Esophagus squamous epithelium (tissue), 5 donors: ENCODE measurements at places on chromosomes 11 and 22. TPM values are rescaled to one million over a fixed set of nuclear protein-coding genes. Genes with fewer than 3 reads are reported as not detected.

Gene L3MBTL2
- total RNA-seq = 14.9 TPM

Gene OR5P2
- not detected for total RNA-seq

DNA sequence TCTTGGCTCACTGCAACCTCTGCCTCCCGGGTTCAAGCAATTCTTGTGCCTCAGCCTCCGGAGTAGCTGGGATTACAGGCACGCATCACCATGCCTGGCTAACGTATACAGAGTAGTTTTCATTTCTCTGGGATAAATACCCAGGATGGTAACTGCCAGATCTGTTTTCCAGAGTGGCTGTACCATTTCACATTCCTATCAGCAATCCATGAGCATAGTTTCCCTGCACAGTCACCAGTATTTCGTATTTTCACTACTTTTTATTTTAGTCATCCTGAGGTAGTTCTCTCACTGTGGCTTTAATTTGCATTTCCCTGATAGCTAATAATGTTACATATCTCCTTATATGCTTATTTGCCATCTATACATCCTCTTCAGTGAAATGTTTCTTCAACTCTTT is 11.0 kb upstream of the SCARF2 start:
- DNase-seq = no peak
- H3K27me3 ChIP-seq = no peaks in the 10 kb centered on the region
- H3K27ac ChIP-seq = no peak overlapping the region
- H3K36me3 ChIP-seq = no peaks in the 10 kb centered on the region

Gene UBQLN3
- not detected for total RNA-seq

DNA sequence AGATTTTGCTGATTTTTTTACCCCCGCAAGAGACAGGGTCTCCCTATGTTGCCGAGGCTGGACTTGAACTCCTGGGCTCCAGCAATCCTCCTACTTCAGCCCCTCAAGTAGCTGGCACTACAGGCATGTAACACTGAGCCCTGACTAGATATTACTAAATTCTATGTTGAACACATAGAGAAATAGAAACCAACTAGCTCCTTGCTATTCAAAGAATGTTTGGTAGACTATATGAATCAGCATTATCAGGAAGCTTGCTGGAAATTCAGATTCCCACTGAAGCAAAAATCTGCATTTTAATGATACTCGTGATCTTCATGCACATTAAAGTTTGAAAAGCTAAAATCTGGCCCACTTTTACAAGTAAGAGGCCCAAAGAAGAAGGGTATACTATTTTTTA is 11.9 kb downstream of the TMEM41B start:
- no peaks in the 10 kb centered on the region for H3K36me3 ChIP-seq
- no peaks in the 10 kb centered on the region for H3K4me1 ChIP-seq
- no peak overlapping the region for H3K4me3 ChIP-seq
- H3K27me3 ChIP-seq = no peaks in the 10 kb centered on the region
- H3K27ac ChIP-seq = no peak overlapping the region

GRCh38 chr22:49718396-49718795 is 109.3 kb downstream of the BRD1 start:
- no peaks in the 10 kb centered on the region for H3K4me1 ChIP-seq
- no peak for DNase-seq
- H3K27me3 ChIP-seq = peaks cover 63% of the 10 kb centered on the region
- H3K27ac ChIP-seq = no peak overlapping the region

DNA sequence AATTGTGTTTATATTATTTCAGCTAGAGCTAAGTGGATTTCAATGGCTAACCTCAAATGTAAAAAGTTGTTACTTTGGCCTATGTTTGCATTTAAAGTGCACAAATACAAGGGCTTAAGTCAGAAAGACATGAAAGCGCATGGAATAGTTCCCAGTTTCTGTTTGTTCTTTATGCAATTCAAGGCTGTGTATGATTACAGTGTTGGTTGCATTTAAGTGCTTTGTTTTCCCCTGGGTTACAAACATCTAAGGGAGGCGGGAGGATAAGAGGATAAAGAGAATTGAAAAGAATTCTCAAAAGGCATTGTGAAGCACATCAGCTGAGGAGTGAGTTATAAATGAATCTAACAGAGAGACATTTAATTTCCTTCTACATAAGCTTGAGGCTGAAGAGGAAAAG is 453.4 kb downstream of the NTM start:
- H3K36me3 ChIP-seq = no peaks in the 10 kb centered on the region
- DNase-seq = no peak
- no peaks in the 10 kb centered on the region for H3K27me3 ChIP-seq
- no peaks in the 10 kb centered on the region for H3K4me1 ChIP-seq

DNA sequence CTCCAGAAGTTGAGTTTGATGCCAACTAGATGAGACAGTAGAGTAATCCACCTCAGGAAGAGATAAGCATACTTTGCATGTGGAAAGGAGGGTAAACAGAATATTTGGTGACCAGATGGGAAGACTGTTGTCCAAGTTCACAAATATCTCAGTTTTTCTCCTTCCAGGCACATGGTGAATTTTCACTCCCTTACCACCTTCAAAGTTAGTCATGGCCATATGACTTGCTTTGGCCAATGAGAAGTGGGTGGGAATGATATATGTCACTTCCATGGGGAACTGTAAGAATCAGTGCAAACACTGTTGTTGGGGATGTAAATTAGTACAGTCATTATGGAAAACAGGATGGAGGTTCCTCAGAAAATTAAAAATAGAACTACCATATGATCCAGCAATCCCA is 105.8 kb downstream of the SPATA19 start:
- no peaks in the 10 kb centered on the region for H3K36me3 ChIP-seq
- DNase-seq = no peak
- H3K4me1 ChIP-seq = no peaks in the 10 kb centered on the region
- H3K4me3 ChIP-seq = no peak overlapping the region

DNA sequence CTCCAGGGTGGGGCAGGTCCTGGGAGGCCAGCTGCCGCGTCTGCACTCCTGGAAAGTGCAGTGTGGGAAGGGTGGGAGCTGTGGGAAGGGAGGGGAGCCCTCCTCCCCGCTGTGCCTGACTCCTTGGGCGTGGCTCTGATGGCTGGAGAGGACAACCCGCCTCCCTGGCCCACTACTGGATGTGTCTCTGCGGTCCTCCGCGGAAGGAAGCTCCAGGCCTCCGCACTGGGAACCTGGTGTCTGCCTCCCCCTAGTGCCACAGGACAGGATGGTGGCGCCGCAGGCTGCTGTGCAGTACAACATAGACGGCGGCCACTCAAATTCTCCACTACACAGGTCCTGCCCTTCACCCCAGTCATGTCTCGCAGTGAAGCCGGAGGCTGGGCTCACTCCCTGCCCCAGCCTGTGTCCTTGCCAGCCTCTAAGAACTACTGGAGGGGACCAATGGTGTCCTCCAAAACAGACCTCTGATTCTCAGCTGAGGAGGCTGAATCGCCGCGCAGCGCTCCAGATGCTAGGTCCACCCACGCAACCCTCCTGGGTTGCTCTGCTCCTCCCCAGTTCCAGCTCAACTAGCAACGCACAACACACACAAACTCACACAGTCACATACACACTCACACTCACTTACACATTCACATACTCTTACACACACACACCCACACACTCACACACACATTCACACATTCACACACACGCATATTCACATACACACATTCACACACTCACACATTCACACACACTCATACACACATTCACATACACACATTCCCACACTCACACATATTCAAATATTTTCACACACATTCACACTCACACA is 12.4 kb upstream of the DSCAML1 start:
- peak overlapping the region; percentile 30 for H3K27ac ChIP-seq
- no peaks in the 10 kb centered on the region for H3K36me3 ChIP-seq
- peaks cover under 1% of the 10 kb centered on the region for H3K4me1 ChIP-seq
- H3K27me3 ChIP-seq = no peaks in the 10 kb centered on the region
- no peak for DNase-seq
- H3K4me3 ChIP-seq = no peak overlapping the region

DNA sequence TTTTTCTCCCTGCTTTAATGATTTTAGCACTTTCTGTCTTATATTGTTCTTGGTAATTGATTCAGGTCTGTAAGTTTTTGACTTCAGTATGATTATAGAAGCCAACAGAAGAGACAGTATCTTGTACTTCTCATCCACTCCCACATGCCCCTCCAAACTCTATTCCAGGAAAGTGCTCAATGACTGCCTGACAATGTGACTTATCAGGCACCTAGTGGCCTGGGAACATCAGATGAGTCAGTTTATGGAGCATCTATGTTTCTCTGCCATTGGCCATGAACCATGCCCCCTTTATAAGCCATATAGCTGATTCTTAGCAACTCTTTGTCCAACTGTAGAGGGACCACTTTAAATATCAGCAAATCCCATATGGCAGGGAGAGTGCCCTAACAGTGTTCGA is 179.2 kb upstream of the MTMR2 start:
- H3K27me3 ChIP-seq = no peaks in the 10 kb centered on the region
- no peak overlapping the region for H3K27ac ChIP-seq
- no peak for DNase-seq
- H3K4me3 ChIP-seq = no peak overlapping the region
- peaks cover 54% of the 10 kb centered on the region for H3K4me1 ChIP-seq

GRCh38 chr11:62044639-62045121 is 77.2 kb upstream of the FTH1 start:
- peaks cover 19% of the 10 kb centered on the region for H3K4me1 ChIP-seq
- no peak overlapping the region for H3K4me3 ChIP-seq
- DNase-seq = no peak
- H3K36me3 ChIP-seq = no peaks in the 10 kb centered on the region
